ENCODE measurements at places on chromosomes 1 and 21.

DNA sequence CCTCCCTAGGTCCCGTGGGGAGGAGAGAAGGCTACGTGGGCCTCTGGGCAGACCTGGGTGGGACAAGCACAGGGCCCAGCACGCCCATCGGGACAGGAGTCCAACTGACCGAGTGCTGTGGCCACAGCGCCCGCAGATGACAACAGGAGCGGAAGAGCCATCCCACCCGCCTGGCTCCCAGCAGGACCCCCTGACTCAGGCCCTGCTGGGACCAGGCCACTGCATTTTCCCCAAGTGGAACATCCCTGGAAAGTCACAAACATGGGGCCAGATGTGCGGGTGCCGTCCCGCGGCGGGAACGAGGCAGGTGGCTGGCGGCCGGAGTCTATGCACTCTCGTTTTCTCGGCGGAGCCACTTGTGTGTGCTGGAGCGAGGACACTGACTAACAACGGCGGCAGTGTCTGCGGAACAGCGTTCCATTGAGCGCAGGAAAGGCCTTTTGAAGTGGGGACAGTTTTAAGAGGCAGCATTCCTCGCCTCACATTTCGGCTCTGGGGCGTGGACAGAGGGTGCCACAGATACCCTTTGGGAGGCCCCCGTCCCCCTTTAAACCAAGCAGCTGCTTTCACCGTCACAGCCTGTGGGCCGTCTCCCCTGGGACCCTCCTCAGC is 93.7 kb upstream of the ARHGEF16 start:
- no peak for DNase-seq

DNA sequence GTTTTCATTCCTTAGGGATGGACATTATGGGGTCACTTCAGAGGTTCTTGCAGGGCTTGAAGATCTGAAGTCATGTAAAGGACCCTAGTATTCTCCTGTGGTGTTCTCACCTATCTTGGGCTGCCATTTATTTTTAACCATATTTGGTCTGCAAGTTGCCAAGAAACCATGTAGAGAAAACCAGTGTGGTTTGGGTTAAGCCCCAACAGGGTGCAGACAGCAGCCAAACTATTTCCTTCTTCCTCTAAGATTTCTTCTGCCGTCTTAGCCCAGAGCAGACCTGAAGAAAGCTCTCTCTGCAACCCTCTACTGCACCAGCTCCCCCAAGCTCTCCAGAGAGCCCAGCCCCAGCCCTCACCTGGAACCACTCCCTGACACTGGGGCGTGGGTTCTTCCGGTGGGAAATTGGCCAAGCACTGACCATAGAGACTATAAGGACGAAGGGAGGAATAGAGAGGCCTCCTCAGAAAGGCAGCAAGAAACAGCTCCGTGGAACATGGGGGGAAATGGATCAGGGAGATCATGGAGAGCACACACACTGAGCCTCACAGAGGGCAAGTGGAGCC is 136.6 kb downstream of the SYF2 start:
- no peak for DNase-seq

- DNase-seq, result peak; percentile 61
Measured at GRCh38 chr1:205335692-205336091, 14.1 kb upstream of the NUAK2 start.

DNA sequence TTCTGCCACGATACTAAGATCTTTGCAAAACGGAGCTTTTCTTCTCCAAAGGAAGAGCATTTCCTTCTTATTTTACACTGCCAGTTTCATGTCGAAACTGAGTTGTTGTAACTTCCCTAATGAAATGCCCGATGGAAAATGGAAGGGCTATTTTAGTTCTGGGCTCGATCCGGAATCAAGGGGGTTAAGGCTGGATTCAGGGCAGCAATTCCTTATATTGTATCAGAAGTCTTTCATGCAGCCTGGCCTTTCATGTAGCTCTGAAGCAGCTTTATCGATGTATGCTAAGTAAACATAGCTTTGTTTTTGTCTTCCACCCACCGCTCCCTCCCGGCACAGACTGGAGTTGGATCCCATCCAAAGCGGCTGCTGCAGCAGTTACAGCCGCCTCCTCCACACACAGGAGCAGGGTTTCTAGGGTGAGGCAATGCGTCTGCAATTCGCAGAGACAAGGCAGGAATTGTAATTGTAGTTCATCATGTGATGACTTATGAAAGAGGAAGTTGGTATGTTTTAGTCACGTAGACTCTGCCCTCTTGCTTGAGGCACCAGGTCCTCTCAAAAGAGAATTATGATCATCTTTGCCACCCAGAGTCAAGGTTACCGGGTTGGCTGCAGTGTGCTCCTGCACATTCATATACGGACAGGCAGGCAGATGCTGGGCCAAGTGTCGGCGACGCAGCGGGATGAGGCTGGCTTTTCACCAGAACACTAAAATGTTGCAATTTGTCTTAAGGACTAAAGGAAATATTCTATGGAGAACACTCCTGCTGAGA is 2.6 kb upstream of the IRF2BP2 start:
- peak; percentile 91 for DNase-seq

Data from amygdala (tissue), 56 donors.